ENCODE measurements at places on chromosomes 3 and 15.

GRCh38 chr3:196965112-196965803, 3.4 kb downstream of the PIGZ start:
- DNase-seq, result no peak

- DNase-seq, result no peak
These were observed 29.4 kb upstream of the AP3B2 start for GRCh38 chr15:82739086-82739485.

- DNase-seq, result no peak
These were observed 30.7 kb upstream of the PPM1L start for GRCh38 chr3:160725338-160725737.

DNA sequence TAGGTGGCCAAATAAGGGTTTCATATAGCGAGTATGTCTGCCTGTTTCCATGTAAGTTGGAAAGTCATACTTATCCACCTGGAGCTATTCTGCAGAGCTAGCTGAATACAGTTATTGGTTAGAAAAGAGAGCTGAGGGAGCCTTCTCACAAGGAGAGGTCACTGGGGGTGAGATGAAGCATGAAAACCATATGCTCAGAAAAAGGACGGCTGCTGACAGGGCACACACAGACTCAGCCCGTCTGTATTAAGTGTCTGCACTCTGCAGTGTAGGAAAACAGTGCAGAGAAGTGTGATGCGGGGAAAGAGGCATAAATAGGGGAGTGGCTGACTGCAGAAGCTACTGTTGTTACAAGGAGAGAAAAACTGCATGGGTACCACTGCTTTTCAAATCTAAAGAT, 58.2 kb downstream of the C3orf70 start:
- no peak for DNase-seq

GRCh38 chr3:130839813-130840212, 54.1 kb upstream of the ATP2C1 start:
- DNase-seq, result no peak

DNA sequence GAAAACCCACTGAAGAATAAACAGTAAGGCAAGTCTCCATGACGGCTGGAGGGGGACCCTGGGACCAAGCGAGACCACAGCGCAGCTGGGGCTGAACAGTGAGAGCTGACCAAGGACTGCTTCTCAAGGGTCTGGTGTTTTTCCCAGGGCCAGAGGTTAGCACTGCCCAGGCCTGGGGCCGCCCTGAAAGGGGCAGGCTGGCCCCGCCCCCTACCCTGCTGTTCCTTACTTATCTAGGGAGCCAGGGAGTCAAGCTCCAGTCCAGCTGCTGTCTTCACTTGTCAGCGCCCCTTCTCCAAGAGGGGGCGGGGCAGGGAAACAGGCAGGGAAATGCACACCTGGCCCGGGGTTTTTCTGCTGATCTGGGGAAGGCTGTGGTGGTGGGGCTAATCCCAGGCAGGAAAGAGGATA, 51.6 kb upstream of the HACD2 start:
- no peak for DNase-seq

- DNase-seq, result no peak
These were observed 27.8 kb upstream of the ITPKA start for GRCh38 chr15:41465822-41466421.

GRCh38 chr15:91737151-91737818, 116.2 kb upstream of the SLCO3A1 start:
- no peak for DNase-seq

- DNase-seq, result no peak
These were observed 168.5 kb downstream of the FAM43A start for GRCh38 chr3:194854206-194854605.

DNA sequence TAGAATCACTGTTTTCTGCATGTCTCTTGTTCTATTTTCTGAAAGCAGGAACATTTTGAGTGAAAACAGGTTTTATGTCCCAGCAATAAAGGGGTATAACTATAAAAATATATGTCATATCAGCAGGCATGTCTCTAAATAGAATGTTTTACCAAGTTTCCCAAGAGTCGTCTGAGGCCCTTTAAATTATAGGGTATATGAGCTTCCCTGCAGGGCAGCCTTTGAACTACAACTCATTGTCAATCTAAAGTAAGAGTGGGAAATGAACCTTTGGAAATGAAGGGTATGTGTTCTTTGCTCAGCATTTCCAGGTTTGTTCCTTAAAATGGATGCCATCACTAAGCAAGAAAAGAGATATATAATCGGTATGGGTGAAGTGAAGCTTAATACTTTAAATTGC, 138.6 kb downstream of the LSAMP start:
- DNase-seq, result no peak

- no peak for DNase-seq
These were observed at the start of gene TM4SF1 for GRCh38 chr3:149377408-149378364. TSS of gene TM4SF1 (minus strand) at chr3:149377649. CDS start at chr3:149377547, 102 bp downstream.

DNA sequence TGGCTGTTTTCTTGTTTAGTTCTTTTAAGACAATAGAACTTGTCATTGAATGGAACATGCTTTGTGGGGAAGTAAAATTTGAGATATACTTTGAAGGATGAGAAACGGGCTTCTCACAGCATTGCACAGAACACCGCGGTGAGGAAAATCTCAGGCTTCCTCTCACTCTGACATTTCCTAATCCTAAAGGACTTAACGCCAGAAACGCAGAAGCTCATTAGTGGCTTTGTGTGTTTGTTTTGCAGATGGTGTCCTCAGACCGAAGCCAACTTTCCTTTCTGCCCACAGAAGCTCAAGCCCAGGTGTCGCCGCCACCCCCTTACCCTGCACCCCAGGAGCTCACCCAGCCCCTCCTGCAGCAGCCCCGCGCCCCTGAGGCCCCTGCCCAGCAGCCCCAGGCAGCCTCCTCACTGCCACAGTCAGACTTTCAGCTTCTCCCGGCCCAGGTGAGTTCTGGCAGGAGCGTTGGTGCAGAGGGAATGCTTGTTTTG, 78.9 kb upstream of the BLM start:
- DNase-seq, result no peak

GRCh38 chr15:97592778-97593177, 367.7 kb upstream of the ARRDC4 start:
- DNase-seq, result no peak

DNA sequence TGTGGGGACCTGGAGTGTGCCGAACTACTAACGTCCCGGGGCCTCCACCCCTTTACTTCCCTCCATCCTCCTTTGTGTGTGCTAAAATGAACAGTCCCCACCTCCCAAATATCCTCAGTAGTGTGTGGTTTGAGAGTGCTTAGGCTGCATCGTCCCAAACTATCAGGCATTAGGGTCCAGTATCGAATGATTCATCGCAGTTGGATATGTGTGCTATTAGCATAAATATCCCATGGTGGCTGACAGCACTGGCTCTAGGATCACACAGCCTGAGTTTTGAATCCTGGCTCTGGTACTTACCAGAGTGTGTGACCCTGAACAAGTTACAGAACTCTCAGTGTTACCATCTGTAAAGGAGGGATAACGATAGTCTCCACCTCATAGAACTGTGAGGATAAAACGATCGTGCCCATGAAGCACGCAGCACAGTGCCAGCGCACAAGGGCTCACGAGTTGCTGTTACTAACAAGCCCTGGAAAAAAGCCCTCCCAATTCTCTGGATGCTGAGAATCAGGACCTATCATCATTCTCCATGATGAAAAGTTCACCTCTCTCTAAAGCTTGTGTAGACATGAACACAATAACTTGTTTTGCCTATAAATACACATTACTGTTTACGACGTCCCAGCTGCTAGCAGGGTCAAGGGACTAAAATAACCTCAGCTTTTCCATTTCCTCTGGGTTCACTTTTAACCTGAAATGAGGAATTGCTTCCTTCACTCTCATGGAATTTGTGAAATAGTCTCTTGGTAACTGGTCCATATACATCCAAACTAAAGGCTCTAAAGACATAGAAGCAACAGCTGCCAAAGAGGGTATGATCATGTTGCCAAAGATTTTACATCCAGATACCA, 51.0 kb downstream of the VGLL4 start:
- DNase-seq, result no peak

DNA sequence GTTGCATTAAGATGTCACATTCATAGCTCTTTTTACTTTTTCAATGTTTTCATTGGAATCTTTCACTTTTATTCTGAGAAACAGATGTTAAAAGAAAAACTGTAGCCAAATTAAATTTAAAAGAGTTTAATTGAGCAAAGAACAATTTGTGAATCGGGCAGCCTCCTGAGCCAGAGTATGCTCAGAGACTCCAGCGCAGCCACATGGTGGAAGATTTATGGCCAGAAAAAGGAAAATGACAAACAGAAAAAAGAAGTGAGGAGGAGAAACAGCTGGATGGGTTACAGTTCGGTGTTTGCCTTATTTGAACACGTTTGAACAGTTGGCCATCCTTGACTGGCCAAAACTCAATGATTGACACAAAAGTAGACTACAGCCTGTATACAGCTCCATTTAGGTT, 33.8 kb upstream of the RAB11A start:
- no peak for DNase-seq

DNA sequence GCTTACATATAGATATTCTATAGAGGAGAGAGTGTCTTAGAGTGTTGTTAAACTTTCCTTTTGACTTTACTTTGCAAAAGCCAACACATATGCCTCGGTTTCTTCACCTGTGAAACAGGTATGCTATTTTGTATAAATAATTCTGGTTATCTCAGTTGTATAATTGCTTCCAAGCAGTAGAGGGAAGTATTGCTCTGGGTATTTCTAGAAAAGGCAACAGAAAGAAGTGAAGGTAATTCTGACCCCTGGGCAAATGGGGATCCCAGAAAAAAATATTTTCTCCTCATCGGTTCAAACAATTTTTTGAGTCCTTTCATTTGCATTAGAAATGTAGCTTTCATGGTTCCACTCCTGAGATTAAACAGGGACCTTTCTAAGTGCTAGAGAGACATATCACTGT, 216.5 kb upstream of the SEMA6D start:
- DNase-seq, result no peak

- DNase-seq, result no peak
These were observed 109.0 kb upstream of the CTDSPL start for GRCh38 chr3:37752649-37753025.

Data from stimulated activated CD4-positive, alpha-beta T cell treated with anti-CD3 and anti-CD28 coated beads, Interleukin-15, amount 100 ng/mL, for 1 hour (primary cell).